ENCODE measurements at places on chromosomes 1 and 21. TPM values are rescaled to one million over a fixed set of nuclear protein-coding genes. Genes with fewer than 3 reads are reported as not detected.

Gene PDIK1L
- total RNA-seq = 6.4 TPM

Gene LYST
- 7.5 TPM for total RNA-seq

Gene C1orf167
- 2.0 TPM for total RNA-seq

Gene SLAMF7
- total RNA-seq = 0.34 TPM

Gene NDUFS2
- 297 TPM for total RNA-seq

Gene SGIP1
- total RNA-seq = 17.3 TPM

Gene SPATC1L
- total RNA-seq = 8.0 TPM

Gene VASH2
- total RNA-seq = 2.6 TPM

All from heart left ventricle (tissue), 16 donors.